ENCODE measurements at places on chromosomes 16 and 17.
A peak's percentile ranks its signal among the peaks of the same experiment; 100 is the strongest.

- no peak for DNase-seq
These were observed 351.2 kb upstream of the DYNLRB2 start for GRCh38 chr16:80189476-80190175.

- DNase-seq, result no peak
These were observed 8.7 kb upstream of the CAVIN1 start for GRCh38 chr17:42431758-42432161.

GRCh38 chr16:63005356-63005755 is 969.1 kb upstream of the CDH8 start:
- DNase-seq, result no peak

- no peak for DNase-seq
These were observed 74.8 kb upstream of the RPL38 start for GRCh38 chr17:74128456-74129211.

DNA sequence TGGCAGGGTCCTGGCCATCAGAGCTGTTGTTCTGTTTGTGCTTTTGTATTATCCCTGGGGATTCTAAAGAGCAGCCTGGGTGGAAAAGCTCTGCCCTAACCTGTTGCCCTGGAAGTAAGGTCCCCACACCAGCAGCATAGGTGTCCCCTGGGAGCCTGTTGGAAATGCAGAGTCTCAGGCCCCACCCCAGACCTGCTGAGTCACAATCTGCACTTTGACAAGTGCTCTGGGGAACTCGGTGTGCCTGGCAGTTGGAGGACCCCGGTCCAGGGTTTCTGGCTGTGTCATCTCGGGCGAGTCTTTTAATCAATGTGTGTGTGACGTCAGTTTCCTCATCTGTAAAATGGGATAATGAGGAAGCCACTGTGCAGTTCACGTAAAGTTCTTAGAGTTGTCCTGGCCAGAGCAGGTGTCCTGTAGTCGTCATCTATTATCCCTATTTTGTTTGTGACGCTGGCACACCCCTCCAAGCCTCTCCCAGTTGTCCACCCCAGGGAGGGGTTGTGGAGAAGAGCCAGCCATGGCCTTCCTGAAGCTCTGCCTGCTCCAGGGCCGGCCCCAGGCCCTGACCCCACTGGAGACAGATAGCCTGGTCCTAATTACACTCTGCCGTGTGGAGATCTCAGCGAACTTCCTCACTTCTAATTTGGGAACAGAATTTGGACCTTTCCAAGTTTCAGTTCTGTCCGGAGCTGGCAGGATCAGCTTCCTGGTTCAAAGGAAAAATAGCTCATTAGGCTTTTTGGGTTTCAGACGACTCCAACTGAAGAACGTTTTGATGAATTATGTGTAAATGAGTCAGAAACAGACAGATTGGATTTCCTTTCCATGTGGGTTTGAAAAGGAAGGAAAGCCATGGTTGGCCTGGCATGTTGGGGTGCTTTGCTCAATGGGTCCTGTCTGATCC is 295.7 kb upstream of the FOXF1 start:
- no peak for DNase-seq

- DNase-seq, result no peak
These were observed 36.0 kb upstream of the FBXO47 start for GRCh38 chr17:39002991-39003715.

DNA sequence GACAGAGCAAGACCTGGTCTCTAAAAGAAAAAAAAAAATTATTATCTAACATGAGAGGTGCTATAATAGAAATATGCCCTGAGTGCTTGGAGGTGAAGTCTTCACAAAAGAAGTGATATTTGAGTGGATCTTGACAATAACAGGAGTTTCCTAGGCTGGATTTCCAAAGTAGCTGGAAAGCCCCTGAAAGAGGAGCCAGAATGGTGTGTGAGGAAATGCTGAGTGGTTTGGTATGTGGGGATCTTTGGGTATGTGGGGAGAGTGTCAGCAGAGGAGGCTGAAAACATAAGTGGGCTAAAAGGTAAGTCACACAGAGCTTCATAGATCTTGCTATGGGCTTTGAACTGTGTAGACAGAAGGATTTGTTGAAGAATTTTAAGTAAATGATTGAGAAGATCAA is 100.1 kb downstream of the YPEL2 start:
- DNase-seq, result no peak

GRCh38 chr17:15278924-15279477 is 13.9 kb upstream of the PMP22 start:
- no peak for DNase-seq

DNA sequence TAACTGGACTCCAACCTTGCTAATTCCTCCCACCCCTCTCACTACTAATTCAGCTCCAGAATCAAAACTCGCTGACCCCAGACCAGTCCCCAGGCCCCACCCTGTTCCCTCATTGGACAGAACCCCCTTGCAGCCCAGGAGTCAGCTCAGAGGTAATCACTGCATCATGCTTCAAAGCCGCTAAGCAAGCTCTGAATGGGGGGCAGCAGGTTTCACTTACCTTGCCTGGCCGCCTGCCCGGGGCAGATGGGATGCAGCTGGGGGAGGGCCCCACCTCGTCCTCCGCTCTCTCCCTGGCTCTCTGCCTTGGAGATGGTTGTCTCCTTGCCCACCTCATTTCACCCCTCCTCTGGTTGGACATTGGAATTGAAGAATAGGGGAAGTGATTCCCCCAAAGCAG is 4.8 kb upstream of the NGFR start:
- DNase-seq, result no peak

DNA sequence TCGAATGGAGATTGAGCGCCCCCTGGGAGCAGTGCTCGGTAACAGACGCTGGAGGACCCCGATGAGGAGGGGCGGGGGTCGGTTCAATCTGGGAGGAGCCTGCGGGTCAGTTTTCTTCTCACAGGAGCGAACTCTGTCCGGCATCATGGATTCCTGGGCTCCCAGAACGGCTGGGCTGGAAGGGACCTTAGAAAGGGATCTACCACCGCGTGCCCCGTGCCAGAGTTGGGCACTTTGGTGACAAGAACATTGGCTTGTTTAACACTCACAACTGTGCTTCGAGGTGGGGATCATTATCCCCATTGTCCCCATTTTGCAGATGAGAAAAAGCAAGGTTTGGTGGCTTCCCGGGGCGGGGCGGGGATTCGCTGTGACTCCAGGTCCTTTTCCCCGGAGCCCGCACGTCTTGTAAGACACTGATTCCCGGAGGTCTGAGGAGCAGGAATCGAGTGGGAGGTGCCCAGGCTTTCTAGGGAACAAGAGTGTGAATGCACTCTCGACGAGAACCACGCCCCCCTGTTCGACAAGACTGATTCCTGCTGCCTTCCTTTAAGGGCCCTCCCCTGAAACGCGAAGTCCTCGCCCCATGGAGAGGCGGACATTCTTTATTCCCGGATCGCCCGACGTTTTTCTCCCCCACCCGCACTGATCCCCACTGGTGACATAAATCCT is 1.5 kb upstream of the FBXL19 start:
- peak; percentile 92 for DNase-seq

DNA sequence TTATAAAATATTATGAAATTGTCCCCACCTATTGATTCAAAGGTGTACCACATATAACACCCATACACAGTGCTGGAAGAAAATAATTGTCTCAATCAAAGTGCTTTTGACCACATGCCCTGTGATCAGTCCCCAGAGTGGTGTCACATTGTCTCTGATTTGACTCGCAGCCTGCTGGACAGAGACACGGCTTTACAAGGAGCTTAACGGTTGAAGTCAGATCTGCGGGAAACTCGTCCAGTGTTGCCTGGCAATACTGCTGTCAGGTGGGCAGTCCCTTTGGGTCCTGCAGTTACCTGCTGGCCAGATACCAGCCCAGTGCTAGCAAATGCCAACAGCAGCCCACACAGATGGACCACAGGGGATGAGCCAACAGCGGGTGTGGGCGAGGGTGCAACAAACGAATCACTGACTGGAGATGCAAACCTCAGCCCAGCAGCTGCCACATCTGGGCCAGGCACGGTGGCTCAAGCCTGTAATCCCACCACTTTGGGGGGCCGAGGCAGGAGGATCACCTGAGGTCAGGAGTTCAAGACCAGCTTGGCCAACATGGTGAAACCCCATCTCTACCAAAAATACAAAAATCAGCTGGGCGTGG is 26.2 kb upstream of the SSTR2 start:
- no peak for DNase-seq

DNA sequence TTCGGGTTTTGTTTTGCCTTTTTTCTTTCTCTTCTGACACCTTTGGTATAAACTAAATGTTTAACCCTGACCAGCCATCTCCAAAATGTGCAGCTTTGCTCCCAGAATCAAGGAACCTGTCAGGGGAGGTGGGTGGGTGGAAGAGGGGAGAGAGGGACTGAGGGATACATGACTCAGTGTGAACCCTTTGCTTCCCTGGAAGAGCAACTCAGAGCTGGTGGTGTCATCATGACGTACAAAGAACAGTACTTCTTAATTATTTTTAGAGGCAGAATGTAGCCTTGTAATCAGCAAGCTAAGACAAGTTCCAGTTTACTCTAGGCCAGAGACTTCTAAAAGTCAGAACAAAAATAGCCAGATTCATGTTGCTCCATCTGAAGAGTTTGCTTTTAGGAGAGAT is 119.6 kb upstream of the HAS3 start:
- no peak for DNase-seq

DNA sequence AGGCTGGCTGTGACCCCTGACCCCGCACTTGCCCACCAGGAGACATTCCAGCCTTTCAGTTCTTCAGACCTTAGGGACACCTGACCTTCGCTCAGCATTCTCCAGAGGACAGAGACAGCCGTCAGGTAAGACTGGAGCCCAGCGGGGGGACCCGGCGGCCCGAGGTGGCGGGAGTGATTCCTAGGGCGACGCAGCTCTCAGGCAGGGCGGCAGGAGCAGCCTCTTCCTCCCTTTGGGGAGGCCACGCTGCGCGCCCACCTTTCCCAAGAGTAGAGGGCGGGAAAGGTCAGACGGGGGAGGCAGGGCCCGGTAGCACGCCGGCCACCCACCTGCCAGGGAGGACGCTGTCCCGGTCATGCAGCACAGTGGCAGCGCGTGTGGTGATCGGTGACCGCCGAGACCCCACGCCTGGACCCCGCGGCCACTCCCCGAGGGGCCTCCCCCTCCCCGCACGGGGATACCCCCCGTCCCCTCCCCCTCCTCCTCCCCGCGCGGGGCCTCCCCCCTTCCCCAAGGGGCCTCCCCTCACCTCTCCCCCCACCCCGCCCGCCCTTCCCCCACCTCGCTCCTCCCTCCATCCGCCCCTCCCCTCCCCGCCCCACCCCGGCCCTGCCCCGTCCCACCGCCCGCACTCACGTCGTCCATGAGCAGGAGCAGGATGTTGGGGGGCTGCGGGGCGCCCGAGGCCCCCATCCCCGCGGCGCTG is 472 bp downstream of the GALNS start:
- DNase-seq, result no peak

- no peak for DNase-seq
These were observed 85.5 kb upstream of the RPL38 start for GRCh38 chr17:74117999-74118421.

DNA sequence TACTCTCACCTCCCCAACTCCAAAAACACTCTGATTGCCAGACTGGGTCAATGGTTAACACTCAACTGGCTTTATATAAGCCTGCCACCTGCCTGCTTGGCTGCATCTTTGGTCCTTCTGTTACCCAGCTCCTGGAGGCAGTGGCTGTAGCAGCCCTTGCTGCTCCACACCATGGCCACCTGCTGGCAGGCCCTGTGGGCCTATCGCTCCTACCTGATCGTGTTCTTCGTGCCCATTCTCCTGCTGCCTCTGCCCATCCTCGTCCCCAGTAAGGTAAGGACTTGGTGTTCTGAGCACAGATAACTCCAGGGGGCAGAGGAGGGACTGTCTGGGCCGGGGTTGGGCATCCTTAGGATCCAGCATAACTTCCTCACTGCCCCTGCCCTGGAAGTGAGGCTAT is at the start of gene SLC13A2:
SLC13A2 (plus strand) TSS at position 103 of the 400 bp plus-strand sequence; CDS start at position 172, 69 bp downstream.
- peak; percentile 30 for DNase-seq

DNA sequence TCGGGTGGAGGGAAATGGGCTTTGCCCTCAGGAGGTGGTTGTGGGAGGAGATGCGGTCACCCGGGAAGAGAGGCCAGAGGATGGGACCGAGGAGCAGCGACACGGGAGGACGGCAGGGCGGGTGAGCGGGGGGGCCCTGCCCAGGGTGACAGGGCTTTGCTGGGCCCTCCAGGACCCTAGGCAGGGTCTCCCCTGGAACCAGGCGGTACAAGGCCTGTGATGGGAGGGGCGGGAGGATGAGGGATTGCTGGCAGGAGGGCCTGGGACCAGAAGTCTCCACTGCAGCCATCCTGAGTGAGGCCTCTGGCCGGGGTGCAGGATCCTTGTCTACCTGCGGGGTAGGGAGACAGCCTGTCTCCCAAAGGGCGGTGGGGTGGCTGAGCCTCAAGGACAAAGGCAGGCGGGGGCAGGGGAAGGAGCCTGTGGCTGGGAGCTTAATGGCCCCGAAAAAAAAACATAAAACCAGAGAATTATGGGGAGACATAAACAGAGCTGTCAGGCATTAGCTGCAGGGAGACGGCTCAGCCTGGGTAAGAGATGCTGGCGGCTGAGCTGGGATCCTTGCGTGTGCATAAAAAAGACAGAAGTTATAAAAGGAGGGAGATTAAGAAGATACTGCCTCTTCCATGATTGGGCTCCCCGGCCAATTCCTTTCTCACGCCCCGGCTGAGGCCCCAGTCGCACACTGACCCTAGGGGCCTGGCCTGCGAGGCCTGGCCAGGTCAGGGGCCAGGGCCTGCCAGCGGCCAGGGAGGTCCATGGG is 66.7 kb downstream of the SREBF1 start:
- no peak for DNase-seq

DNA sequence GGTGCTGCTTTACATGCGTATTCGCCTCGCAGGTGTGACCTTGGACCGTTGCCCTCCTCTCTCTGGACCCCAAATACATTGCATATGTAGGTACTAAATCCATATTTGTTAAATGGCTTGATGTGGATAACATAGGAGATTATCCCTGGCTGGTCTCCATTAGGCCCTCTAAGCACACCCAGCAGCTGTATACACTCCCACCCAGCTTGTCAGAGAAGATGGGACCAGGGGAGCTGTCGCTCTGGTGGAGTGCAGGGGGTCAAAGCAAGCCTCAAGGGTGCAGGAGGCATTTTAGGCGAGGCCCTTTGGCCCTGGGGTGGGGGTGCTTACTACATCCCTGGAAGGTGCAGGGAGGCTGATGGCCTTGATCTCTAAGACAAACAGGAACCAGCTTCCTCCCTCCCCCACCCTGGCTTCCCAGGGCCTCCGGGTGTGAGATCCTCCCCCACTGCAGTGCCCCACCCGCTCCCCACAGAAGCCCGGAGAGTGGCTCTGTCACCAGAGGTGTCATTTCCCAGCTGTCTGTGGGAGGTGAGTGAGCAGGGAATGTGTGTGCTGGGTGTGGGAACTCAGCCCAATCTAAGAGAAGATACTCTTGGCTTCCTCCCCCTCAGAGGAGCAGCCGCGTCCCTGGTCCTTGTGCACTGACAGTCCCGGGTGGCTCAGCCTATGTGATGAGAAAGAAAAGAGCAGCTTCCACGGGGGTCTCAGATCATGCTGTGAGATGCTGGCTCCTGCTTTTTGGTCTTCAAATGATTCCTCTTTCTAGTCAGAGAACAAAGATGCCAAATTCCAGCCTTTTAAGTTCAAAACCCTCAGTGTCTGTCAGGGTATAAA is 1.4 kb upstream of the VAMP2 start:
- peak; percentile 91 for DNase-seq

DNA sequence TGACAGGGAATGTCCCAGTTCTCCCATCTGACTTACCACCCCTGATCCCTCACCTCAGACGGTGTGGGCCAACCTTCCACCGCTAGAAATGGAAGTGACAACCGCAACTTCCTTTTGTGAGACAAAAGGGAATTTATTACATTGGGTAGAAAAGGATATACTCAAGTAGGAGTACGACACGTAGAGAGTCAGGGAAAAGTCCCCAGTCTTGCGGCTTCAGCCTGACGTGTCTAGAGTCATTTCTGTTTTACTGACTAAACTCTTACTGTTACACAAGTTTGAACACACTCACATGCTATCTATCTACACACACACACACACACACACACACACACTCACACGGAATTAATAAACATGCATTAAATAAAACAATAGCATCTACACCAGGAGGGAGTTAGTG is 178.9 kb downstream of the COPRS start:
- DNase-seq, result peak; percentile 60
